Uterus (tissue), 4 donors: ENCODE measurements at places on chromosomes 3 and 15. TPM values are rescaled to one million over a fixed set of nuclear protein-coding genes. Genes with fewer than 3 reads are reported as not detected.
A peak's percentile ranks its signal among the peaks of the same experiment; 100 is the strongest.

- peak; percentile 58 for DNase-seq
Measured at GRCh38 chr15:99169769-99170311, 65.0 kb downstream of the SYNM start.

- DNase-seq = no peak
Measured at GRCh38 chr3:158102242-158103080, 3.8 kb downstream of the SHOX2 start.

The HHATL gene
- total RNA-seq = not detected

The CORO2B gene
- 7.8 TPM for total RNA-seq

The TMOD3 gene
- total RNA-seq = 49.6 TPM
